Immature natural killer cell (primary cell): ENCODE measurements at places on chromosomes 5 and 9. TPM values are rescaled to one million over a fixed set of nuclear protein-coding genes. Genes with fewer than 3 reads are reported as not detected.
A peak's percentile ranks its signal among the peaks of the same experiment; 100 is the strongest.

The C5orf46 gene
- not detected for polyA plus RNA-seq

The ARSI gene
- not detected for polyA plus RNA-seq

The LAMC3 gene
- polyA plus RNA-seq = not detected

The CEL gene
- polyA plus RNA-seq = not detected

The KIF24 gene
- polyA plus RNA-seq = 0.25 TPM

The IFNA21 gene
- not detected for polyA plus RNA-seq

The SPOCK1 gene
- not detected for polyA plus RNA-seq

DNA sequence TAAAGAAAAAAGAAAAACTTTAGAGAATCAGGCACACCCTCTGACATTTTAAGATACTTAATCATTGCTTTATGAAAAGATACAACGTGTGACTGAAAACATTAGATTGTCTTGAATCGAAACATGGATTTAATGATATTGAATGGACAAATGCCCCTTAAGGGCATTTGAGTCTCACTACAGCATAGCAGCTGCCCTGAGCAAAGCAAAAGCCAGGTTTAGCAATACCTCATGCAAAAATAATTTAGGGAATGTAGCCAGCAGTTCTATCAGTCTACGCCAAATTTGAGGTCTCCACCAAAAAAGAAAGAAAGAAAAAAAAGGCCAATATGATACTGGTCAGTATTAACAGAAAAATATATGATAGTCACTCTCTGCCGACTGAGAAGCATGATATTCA lies 56.6 kb upstream of the LMNB1 start:
- no peaks in the 10 kb centered on the region for H3K27me3 ChIP-seq
- H3K27ac ChIP-seq = no peak overlapping the region
- no peaks in the 10 kb centered on the region for H3K4me1 ChIP-seq
- H3K36me3 ChIP-seq = no peaks in the 10 kb centered on the region

GRCh38 chr5:125059255-125060002 lies 313.0 kb upstream of the ZNF608 start:
- H3K36me3 ChIP-seq = no peaks in the 10 kb centered on the region
- no peak overlapping the region for H3K4me3 ChIP-seq
- no peaks in the 10 kb centered on the region for H3K27me3 ChIP-seq
- peaks cover 4% of the 10 kb centered on the region for H3K4me1 ChIP-seq
- H3K27ac ChIP-seq = no peak overlapping the region
- DNase-seq = no peak

DNA sequence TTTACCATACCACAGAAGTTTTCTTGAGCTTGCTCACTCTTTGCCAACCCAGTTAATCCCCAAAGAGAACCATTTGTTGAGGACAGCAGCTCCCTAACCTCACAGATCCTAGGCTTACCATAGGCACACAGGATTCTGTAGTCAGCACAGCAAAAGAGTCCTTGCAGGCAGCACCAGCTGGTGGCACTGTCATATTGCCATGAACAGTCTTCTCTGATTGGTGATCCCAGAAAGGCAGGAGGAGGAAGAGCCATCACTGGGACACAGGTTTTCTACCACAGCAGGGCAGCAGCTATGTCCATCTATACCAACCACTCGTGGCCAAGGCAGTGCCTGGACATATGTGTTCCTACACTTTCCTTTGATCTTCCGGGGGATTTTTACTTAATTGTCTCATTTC lies 297.1 kb upstream of the CD180 start:
- peaks cover 13% of the 10 kb centered on the region for H3K4me1 ChIP-seq
- DNase-seq = no peak
- H3K27ac ChIP-seq = no peak overlapping the region
- H3K27me3 ChIP-seq = peaks cover 2% of the 10 kb centered on the region

DNA sequence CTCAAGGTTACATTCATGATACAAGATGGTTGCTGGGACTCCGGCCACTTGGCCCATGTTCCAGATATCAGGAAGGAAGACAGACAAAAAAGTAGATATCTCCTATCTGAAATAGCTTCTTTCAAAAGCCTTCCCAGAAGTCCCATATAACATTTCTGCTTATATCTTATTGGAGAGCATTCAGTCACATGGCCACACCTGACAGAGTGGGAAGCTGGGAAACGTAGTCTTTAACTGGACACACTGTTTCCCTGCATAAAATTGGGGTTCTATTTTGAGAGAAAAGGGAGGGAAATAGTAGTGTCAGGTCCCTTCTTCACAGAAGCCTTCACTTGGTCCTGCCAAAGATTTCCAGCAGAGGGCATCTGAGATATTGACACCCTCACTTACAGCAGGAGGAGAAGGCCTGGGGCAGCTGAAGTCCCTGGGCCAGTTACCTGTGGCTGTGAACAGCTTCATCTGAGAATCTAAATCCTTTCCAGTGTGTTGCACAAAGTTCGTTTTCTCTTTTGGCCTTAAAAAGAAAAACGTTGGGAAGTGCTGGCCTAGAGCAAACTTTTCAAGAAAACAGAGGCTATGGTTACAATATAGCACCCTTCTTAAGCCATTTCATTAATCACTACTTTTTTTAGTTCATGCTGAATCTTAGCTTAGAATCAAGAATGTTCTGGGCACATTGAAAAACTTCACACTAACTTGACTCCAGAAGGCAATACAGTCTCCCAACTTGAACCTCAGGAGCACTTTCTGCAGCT lies 33.5 kb downstream of the SPEF2 start:
- no peaks in the 10 kb centered on the region for H3K4me1 ChIP-seq
- H3K36me3 ChIP-seq = peaks cover 7% of the 10 kb centered on the region
- no peak overlapping the region for H3K4me3 ChIP-seq
- peak; percentile 52 for DNase-seq

DNA sequence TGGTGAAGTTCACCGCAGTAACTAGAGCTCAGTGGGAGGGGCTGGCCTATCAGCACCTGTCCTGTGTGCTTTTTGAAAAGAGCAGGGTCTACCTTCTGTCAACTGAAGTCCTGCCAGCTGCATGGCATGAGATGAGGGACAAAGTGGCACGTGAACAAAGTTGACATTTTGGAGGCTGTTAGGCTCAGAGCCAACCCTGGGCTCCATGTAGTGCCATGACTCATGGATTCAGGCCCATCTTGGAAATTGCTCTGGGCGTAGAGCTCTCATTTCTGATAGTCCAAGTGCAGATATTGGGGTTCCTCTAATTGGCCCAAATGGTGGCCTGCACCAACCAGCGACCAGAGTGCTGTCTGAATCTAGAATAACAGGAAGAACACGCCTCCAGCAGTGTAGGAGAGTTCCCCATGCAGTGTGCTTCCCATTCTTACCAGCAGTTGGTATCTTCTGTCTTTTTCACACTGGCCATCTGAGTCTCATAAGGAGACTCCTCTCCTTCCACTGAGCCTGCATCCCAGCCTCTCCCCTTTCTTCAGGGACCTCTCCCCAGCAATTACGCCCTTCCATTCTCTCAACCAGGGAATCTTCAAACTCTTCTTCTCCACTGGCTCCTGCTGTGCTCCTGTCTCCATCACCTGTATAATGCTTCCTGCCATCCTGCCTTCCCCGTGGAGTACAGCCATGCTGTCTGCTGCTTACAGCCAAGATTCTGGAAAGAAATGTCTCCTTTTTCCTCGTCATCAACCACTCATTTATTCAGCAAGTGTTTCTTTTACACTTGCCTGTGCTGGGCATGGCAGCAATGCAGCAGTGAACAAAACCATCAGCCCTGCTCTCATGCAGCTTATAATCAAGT lies 30.4 kb downstream of the IRF1 start:
- H3K27ac ChIP-seq = peak overlapping the region; percentile 98
- no peak for DNase-seq
- H3K27me3 ChIP-seq = peaks cover 52% of the 10 kb centered on the region
- peaks cover 38% of the 10 kb centered on the region for H3K36me3 ChIP-seq
- H3K4me3 ChIP-seq = peak overlapping the region; percentile 78
- peaks cover 100% of the 10 kb centered on the region for H3K4me1 ChIP-seq

- no peak for DNase-seq
- H3K36me3 ChIP-seq = no peaks in the 10 kb centered on the region
- H3K27me3 ChIP-seq = no peaks in the 10 kb centered on the region
- H3K27ac ChIP-seq = no peak overlapping the region
- H3K4me1 ChIP-seq = no peaks in the 10 kb centered on the region
- H3K4me3 ChIP-seq = no peak overlapping the region
Measured at GRCh38 chr9:115212832-115213231, 94.9 kb upstream of the TNC start.

DNA sequence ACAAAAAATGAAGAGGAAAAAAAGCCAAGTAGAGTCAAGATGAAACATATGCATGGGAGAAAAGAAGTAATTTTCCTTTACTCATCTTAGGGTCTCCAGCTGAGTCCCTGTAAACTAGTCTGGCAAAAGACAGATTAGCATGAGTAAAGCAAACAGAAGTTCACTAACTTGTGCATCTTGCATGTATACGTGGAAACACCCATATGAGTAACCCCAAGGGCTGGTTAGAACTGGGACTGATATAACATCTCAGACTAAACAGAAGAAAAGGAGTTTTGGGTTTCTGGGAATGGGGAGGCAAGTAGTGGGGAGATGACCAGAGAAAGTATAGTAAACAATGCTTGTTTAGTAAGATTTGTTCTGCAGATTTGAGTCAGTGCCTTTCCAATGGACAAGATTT lies 20.1 kb upstream of the GLDC start:
- no peak for DNase-seq
- H3K36me3 ChIP-seq = no peaks in the 10 kb centered on the region
- H3K4me1 ChIP-seq = peaks cover 2% of the 10 kb centered on the region
- H3K4me3 ChIP-seq = no peak overlapping the region
- H3K27ac ChIP-seq = no peak overlapping the region
